ENCODE measurements at places on chromosomes 7 and 10.

DNA sequence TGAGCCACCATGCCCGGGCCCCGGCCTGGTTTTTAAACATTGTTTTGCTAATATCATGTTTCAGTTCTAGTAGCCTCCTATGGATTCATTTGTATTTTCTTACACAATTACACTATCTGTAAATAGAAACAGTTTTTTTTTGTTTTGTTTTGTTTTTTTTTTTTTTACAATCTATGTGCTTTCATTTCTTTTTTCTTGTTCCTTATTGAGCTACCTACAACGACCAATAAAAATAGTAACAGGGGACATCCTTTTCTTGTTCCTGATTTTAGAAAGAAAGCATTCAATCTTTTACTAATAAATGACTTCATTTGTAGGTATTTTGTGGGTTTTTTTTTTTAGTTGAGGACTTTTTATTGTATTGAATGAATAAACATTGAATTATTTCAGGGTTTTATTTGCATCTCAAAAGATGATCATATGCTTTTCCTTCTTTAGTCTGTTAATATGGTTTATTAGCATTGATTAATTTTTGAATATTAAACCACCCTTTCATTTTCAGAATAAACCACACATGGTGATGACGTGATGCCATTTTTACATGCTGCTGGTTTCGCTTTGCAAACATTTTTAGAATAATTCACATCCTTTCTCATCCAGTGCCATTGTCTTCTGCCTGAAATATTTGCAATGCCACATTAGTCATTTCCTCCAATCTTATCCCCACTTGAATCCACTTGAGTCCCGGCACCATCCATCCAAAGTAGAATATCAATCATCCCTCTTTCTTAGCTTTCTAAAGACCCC is 18.1 kb upstream of the AKR1E2 start:
- no peak for DNase-seq

DNA sequence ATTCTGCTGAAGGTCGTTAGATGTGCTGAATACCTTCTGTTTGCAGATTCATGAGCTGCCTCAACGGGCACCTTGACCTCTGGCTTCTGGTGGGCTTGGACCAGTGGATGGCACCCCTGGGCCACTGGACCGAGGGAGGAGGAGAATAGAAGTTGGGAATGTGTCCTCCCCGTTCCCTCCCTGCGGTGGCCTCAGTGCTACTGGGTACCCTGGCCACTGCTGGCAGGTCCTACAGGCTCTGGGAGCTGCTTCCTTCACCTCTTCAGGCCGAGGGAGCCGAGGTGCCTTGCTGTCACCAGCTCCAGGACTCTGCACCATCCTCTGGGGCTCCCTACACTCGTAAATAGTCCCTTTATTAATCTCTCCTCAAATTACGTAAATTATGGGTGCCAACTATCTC is 32.2 kb upstream of the GALNTL5 start:
- DNase-seq, result no peak

- no peak for DNase-seq
Observed at GRCh38 chr7:38280707-38281106, 7.3 kb upstream of the TARP start.

DNA sequence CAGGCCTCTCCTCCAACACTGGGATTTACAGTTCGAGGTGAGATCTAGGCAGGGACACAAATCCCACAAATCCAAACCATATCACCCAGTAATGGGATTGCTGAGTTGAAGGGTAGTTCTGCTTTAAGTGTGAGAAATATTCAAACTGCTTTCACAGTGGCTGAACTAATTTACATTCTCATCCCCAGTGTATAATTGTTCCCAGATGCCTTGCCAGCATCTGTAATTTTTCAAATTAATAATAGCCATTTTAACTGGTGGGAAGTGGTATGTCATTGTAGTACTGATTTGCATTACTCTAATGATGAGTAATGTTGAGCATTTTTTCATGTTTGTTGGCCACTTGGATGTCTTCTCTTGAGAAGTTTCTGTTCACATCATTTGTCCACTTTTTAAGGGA is 592.8 kb upstream of the GRM3 start:
- DNase-seq, result no peak

GRCh38 chr10:44857363-44858016 is 53.6 kb upstream of the TMEM72 start:
- DNase-seq, result no peak

DNA sequence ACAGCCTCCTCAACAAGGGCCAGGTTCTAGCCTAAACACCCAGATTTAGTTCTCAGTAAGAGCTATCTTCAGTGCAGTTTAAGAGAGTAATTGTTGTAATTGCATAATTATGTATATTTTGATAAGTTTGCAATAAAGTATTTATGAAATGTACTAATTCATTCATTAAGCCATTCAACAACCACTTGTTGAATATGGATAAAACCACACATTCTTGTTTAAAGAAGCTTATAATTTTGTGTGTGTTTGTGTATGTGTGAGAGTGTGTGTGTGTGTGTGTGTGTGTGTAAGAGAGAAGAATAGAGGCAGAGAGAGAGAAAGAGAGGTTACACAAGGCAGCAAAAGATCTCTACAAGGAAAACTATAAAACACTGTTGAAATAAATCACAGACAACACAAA is 115.0 kb upstream of the SLC25A13 start:
- DNase-seq, result no peak

DNA sequence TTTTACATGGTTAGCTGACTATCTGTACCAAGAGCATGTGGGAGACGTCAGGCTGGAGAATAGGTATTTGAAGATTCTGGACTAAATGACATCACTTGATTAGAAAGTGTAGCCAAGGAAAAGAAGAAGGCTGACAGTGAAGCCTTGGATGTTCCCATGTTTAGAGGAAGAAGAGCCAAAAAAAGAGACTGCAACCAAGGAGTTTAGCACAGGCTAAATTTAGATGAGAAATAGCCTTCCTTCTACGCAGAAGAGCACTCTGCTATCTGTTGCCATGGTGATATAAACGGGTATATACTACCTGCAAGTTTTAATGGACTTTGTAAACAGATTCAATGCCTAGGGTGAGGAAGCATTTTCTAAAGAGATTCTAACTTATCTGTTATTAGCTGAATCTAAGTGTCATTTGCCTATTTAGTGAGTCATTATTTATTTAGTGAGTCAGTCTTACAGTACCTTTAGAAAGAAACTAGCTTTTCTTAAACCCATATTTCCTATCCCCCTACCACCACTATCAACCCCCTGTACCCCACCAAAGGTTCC is 69.8 kb downstream of the CDK6 start:
- no peak for DNase-seq

- no peak for DNase-seq
Observed at GRCh38 chr10:131474416-131474815, 162.9 kb upstream of the TCERG1L start.

DNA sequence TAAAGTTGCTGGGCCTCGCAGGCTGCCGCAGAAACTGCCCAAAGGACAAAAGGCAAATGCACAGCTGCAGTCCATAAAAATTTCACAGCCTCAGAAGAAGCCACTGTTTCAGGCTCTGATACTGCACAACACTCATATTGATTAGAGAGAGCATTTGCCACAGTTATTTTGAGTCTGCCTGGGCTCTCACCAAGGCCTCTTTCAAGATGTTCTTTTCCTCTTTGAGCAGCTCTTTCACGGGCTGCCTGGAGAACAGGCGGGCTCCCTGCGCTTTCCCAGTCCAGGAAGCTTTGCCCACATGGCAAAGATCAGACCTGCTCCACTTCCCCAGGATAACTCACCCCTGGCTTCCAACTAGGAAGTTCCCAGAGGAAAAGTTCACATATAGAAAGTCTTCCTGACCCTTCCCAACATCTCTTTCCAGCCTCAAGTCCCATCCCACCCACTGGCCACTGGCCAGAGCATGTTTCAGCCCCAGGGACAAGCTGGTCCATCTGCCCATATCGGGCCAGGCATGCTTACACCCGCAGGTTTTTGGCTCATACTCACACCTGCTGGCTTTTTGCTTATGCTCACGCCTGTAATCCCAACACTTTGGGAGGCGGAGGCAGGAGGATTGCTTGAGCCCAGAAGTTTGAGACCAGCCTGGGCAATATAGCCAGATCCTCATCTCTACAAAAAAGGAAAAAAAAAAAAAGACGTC is 3.3 kb downstream of the SLIT1 start:
- no peak for DNase-seq

- no peak for DNase-seq
Observed at GRCh38 chr10:61409157-61409556, 44.0 kb downstream of the TMEM26 start.

GRCh38 chr7:101814081-101814990 is 3.1 kb upstream of the CUX1 start:
- peak; percentile 45 for DNase-seq

GRCh38 chr10:78802866-78803265 is 265.9 kb upstream of the ZMIZ1 start:
- no peak for DNase-seq

- no peak for DNase-seq
Observed at GRCh38 chr7:51545131-51545530, 228.5 kb upstream of the COBL start.

GRCh38 chr10:110474826-110475225 is 22.9 kb upstream of the DUSP5 start:
- no peak for DNase-seq

DNA sequence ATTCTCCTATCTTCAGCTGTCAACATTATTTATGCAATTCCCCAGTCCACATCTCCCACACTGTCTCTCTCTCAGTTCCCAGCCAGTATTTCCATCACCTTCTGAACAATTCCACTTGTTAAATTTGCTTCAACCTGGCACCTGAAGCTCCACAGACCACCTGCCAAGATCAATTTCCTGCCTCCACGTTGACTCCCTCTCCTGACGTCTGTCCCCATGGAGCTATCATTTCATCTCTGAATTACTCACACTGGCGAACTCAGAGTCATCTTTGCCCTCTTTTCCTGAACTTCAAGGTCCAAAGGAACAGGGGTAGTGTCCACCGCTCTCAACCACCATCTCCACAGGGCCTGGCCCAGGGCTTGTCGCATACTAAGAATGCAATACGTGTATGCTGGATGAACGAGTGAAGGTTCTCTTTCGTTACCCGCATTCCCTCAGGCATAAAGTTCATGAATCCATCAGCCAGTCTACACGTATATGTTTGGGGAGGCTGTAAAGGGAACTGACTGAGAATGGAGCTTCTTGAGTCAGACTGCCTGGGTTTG is 183.3 kb downstream of the JCAD start:
- DNase-seq, result no peak

DNA sequence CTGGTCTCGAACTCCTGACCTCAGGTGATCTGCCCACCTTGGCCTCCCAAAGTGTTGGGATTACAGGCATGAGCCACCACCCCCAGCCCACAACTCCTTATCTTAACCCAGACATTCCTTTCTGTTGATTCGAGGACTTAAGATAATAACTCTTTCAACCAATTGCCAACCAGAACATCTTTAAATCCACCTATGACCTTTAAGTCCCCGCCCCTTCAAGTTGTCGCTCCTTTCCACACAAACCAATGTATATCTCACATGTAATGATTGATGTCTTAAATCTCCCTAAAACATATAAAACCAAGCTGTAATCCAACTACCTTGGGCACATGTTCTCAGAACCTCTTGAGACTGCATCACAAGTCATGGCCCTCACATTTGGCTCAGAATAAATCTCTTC is 7.8 kb upstream of the ANKRD2 start:
- no peak for DNase-seq

DNA sequence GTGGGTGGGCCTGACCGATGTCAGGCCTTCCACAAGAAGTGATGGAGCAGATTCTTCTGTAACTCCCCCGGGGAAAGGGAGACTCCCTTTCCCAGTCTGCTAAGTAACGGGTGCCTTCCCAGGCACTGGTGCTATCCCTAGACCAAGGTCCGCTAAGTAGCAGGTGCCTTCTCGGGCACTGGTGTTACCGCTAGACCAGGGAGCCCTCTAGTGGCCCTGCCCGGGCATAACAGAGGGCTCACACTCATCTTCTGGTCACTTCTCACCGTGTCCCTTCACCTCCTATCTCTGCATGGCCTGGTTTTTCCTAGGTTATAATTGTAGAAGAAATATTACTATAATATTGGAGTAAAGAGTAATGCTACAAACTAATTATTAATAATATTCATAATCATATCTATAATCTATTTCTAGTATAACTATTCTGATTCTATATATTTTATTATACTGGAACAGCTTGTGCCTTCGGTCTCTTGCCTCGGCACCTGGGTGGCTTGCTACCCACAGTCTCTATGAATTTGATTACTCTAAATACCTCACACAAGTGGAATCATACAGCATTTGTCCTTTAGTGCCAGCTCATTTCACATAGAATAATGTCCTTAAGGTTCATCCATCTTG is 1378.7 kb downstream of the XPNPEP1 start:
- DNase-seq, result no peak

DNA sequence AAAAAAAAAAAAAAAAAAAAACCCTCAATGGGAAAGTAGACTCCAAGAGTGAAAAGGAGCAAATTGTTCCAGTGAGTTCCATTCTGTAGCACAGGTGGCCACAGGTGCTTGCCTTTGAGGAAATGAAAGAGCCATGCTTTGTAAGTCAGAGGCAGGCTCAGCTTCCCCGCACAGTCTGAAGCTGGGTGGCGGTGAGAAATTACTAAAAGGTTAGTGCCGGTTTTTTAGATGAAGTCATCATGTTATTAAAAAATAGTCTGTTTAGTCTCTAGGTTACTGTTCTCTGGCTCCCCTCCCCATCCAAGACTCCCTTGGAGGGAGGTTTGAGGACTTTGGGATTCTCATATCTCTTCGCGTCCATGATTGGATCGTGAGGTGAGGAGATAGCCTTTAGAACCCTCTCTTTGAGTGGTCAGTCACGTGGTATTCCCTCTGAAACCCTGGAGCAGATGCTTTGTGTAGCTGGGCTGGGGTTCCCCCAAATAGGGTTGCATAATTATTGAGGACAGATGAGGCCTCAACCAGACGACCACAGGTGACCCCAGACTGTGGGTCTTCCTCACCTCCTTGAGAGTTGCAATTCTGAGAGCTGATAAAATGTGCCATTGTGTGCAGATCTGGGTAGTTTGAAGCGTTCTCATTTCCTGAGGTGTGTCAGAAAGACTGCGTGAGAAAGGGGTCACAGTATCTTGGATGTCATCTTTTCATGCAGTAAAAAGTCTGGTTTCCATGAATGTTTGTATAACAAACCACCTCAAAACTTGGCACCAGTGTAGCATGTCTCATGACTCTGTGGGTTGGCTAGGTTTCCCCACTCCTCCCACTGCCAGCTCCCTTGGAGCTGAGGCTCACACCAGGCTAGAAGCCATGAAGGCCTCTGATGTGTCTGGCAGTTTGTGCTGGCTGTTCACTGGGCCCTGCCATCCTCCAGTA is 27.1 kb downstream of the OGDH start:
- no peak for DNase-seq

DNA sequence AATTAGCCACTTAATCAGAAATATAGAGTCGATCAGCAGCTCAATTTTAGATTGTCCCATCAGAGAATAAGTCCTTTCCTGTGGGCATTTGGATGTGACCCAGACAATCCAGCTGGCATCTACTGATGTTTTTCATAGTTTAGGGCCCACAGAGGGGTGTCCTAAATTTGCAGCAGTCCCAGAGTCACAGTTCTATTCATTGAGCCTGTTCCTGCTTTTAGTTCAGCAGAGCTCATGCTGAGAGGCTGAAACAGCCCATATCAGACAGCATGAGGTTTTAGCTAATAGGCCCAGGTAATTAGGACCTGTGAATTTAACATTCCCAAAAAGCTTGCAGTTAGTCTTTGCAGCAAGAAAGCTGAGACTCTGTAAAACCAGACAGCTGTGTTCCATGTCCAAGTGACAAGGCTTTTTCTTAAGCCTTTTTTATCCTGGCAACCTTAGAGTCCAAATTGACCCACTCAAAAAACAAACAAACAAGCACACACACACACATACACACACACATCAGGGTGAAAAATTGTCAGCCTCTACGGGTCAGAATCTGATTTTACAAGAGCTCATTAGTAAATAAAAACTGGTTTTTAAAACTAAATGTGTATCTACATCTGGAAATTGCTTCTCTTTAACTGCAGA is 33.7 kb downstream of the ANKIB1 start:
- no peak for DNase-seq

Data from DMS79 treated with DMSO at 0.1 percent for 48 hours (cell line).